ENCODE measurements at places on chromosomes 1 and 21.

GRCh38 chr1:52542085-52542688 is 10.7 kb downstream of the TUT4 start:
- no peak for DNase-seq

DNA sequence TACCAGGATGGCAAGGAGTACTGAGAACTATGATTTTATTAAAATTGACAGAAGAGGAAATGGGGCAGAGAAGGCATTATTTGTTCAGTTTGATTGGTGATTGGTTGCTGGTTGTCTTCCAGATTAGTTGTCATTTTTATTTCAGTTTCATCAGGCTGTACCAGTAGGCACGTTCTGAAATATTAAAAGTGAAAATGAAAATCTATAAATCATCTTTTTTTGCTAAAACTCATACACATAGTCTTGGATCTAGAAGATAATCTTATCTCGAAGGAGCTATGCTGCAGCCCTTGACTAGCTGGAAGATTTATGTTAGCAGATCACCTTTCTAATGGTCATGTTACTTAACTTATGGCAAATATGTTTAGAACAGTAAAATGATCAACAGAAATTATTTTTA is 29.0 kb downstream of the NEK7 start:
- DNase-seq = no peak

DNA sequence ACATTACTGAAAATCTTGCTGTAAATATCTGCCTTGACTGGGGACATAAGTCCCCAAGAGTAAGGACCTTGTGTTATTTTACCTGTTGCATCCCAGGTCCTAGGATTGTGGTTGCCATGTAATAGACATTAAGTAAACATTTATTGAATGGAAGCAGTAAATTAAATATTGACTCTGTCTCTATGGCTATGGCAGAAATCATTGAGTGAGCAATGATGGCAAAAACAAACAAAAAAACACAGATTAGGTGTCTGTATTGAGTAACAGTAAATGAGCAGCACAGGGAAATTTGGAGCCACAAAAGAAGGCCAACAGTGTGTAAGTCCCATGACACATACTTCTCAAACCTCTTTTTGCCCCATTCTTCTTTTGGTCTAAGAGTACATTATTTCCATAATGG is 240.4 kb downstream of the NFIA start:
- no peak for DNase-seq

DNA sequence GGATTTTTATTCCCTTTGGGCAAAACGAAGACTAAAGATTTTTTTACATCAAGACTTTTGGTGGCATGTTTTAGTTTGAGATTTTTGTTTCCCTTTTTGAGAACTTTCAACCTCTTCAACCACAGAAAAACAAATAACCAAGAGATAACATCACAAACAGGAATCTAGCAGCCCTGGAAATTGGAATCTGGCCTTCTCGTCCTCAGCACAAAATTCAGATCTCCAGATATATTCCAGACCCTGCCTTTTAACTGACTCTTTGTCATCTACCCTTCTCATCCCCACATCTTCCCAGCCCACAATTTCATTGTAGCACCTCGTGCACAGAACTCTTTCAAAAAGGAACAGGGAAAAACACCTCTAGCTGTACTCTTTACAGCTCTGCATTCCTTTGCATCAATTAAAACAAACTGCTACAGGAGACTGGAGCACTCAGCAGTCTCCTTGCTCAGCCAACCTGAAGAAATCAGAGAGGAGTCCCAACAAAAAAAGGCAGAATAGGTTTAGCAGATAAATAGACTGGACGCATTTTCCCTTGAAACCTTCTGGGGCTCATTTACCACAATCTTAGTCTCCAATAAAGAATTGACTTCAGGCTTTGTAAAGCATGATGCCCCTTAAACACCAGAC is 251.0 kb downstream of the TTLL7 start:
- no peak for DNase-seq

DNA sequence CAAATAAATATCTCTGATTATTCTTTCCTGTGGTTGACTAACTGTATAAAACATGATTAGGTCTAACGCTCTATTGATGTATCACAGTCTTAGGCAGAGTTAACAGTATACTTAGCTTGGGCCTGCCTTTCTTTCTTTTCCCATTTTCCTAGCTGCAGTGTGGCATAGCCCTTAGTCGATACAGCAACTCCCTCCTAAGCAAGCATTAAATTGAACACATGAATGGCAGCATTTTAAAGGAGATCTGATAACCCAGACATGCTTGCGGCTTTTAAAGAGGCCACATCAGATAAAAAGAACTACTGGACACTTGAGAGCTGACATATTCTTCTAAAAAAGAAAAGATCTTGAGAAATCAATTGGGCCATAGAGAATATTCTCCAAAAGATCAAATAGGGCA is 312.0 kb upstream of the TMPRSS15 start:
- no peak for DNase-seq

DNA sequence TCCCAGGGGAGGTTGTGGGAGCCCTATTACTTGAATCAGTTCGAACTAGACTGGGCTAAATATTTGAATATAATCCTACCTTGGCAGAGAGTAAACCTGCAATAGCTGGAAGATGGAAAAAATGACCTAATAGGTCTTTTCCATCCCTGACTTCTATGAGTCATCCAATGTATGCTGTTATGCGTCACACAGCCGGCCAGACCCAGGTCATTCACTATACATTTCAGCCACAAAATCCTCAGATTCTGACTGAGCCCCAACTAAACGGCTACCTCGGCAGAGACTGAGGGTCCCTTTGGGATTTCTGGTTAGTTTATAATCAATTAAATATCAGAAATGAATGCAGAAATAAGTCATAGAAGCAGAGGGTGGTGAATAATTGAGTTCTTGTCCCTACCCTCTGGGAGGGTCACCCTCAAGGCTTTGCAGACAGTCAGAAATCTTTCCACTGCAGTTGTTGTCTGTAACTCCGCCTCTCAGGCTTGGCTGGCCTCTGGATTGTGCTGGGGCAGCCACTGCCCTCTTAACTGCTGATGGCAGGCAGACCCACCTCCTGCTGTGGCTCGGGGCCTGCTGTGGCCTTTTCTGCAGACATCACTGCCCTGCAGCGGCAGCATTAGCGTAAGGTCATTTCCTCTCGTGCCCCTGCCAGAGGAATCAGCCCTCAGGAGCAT is 240.5 kb downstream of the TGFB2 start:
- DNase-seq = no peak

- no peak for DNase-seq
Observed at GRCh38 chr1:68538941-68539340, 42.1 kb upstream of the DEPDC1 start.

DNA sequence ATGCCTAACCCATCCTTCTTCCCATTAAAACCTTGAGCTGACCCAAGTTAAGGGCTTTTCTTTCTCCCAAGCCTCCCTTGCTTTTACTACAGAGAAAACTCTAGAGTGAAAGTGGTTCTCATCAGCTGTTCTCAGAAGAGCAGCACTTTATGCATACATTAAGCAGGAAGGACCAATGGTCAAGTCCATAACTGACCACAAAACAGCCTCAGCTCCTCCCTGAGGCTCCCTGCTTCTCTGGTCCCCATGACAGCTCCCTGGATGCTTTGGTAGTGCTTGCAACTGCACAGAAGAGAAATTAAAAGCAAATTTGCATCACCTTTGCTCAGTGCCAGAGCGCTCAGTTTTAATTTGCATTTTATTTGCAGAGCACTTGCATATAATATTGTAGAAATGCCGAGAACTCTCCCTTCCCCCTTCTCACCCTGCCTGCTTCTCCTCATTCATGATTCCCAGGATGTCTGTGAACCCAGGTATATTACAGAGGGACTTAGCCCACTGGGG is 56.1 kb downstream of the LMX1A start:
- DNase-seq = no peak

GRCh38 chr1:24186031-24186710 is 918 bp downstream of the IFNLR1 start:
- no peak for DNase-seq

GRCh38 chr1:11065796-11066195 is 6.0 kb upstream of the SRM start:
- DNase-seq = no peak

GRCh38 chr1:185926588-185926987 is 192.4 kb downstream of the HMCN1 start:
- DNase-seq = no peak

DNA sequence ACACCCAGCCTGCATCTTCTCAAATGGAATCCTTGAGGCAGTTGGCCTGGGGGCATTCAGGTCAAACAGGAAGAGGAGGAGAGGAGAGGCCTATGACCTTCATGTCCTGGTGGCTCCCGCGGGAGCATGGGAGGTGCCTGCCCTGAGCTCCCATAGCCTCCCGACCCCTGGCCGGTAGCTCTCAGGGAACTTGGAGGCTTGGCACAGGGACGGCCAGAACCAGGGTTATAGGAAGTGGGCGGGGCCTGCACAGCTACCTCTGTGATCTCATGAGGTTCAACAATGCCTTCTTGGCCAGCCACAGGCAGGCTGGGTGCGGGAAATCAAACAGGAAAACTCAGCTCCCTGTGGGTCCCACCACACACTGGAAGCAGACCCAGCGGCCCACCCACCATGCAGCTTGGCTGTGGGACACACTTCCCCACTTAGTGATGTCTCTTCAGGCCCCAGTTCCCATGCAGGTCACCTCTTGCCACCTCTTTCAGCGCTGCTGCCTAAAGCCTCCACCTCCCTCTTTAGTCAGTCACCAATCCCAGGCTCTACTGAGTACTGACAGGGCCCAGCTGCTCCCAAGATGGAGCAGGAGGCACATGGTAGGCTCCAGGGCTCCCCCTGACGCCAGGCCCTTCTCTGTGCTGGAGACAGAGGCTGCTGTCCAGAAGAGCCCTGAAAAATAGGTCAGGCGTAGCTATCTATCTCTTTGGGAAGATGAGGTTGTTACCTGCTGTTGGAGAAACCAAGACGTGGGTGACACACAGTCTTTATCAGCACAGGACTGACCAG is at the start of gene SLFNL1:
TSS of gene SLFNL1 (minus strand) at position 200 of the 783 bp plus-strand sequence. CDS start 1,065 bp downstream, outside the sequence.
- DNase-seq = no peak

DNA sequence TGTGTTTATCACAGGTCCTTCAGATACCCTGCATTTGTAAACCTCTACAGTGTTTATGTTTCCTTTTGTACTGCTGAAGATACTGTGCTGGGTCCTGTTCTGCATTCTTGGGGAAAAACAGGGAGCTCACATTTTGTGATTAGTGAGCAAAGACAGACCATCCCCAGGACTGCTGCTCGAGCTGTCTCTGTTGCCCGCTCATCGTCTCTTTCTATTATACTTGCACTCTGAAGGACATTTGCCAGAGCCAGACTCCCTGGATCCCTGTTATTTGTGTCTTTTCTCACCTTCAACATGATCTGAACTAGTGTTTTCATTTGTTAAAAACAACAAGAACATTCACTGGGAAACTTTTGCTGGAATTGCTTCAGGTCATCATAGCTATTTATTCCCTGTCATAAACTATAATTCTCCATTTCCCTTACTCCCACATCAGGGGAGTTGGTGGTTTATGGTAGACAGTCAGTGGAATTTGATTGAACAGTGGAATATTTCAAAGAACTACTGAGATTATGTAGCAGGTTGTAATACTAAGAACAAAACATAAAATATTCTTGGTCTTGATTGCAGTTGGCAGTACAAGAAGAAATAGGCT is 53.0 kb downstream of the PRRX1 start:
- DNase-seq = no peak

DNA sequence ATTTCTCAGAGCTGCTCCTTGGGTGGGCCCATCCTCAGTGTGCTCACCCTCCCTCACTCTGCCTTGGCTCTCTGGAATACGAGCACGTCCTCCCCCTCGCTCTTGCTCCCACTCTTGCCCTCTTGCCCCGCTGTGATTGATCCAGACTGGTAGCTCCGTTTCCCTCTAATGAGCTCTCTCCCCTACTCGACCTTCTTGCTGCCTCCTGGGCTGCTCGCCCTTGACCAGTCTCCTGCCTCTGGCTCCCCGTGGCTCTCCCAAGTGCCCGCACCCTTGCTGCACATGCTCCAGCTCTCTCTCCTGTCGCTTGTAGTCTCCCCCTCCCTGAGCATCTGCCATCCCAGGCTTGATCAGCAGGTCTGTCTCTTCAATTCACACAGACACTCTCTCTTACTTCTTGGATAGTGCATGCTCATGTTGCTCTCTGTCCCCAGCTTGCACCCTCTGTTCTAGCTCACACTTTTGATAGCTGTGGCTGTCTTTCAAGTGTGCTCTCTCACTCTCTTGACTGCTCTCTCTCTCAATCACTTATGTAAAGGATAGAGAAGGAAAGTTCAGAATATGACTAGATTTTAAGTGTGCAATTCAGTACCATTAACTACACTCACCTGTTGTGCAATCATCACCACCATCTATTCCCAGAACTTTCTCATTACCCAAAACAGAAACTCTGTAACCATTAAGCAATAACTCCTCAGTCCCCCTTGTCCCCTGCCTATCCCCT is 51.1 kb downstream of the PHC2 start:
- no peak for DNase-seq

DNA sequence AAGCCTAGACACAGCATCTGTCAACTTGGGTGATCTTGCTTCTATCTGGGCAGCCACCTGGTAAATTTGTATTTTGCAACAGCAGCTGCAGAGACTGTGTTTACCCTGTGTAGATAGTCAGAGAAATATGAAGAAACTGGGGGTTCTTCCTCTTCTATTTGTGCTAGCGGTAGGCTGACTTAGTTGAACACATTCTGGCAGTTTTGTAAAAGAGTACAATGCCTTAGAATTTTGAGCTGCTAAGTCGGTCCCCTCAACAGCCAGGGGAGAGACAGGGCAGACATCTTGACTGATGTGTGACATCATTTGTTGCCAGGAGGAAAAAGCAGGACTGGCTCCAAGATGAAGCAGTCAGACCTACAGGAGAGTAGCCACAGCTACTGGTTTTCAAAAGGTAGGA is 53.7 kb downstream of the KCNJ6 start:
- DNase-seq = no peak

- DNase-seq = no peak
Observed at GRCh38 chr1:64497088-64497883, 27.4 kb downstream of the CACHD1 start.

GRCh38 chr21:26842974-26843932 is 2.0 kb downstream of the ADAMTS1 start:
- peak; percentile 77 for DNase-seq

DNA sequence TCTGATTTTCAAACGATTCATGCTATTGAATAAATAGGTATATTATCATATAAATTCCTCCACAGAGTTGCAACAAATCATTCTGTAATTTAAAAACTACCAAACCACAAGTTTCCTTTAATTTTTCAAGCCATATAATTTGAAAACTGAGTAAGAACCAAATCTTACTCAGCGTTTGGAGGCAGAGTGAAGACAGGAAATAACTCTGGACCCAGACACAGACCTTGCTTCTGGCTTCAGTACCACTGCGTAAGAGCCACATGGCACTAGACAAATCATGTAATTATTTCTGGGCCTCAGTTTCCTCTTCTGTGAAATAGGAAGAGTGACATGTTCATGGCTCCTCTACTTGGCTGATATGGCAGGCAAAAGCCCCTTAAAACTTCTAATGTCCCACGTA is 82.4 kb downstream of the SMYD2 start:
- no peak for DNase-seq

All from hippocampal formation (tissue), 2 donors.